ENCODE measurements at places on chromosomes 3 and 15.

DNA sequence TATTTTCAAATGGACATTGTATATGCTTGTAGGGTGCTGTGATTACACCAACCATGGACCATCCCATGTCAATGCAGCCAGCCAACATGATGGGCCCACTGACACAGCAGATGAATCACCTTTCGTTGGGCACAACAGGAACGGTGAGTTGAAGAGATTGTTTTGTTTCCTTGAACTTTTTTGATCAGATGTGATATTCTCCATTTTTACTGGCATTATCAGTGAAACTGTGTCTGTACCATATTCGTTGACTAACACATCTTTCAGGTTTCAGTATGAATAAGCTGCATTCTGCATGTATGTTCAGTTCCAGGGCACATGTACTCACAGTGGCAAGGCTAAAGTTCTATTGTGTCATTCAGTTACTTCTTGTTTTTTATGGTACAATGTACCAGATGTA is 655.2 kb downstream of the RBMS3 start:
- DNase-seq: no peak

DNA sequence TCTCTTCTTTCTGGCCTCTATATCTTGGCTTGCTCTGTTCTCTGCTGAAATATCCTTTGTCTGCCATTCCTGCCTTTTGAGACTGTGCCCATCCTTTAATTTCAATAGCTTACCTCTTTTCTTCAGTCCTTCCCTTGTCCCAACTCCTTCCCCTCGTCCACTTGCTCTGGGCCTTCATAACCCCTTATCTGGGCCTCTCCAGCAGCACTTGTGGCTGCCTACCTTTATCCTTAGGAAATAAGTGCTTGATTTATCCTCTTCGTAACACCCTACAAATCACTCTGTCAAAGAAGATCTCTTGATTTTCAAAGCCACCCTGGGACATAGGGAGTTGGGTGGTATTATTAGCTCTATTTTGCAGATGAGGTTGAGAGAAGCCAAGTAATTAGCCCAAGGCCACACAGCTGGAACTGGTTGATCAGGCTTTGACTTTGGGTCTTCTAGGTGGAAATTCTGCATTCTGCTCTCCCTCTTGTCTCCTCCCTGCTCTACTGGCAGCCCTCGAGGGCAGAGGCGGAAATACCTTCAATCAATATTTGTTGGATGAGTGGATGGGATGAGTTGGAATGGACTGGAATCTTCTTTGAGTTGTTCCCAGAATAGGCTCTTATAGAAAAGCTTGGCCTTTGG is 84.0 kb upstream of the TLE3 start:
- no peak for DNase-seq

DNA sequence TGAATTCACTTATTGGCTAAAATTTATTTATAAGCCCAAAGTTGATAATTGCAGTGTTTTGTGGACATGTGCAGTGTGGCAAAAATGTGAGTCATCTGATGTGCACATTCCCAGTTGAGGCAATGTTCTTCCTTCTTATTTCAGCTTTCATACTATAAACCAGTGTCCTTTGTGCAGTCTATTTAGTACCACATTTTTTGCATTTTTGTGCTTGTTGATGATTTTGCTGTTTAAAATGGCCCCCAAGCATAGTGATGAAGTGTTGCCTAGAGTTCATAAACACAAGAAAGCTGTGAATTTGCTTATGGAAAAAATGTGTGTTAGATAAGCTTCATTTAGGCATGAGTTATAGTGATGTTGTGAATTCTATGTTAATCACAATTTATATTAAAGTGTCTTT is 19.4 kb upstream of the IL20RB start:
- no peak for DNase-seq

DNA sequence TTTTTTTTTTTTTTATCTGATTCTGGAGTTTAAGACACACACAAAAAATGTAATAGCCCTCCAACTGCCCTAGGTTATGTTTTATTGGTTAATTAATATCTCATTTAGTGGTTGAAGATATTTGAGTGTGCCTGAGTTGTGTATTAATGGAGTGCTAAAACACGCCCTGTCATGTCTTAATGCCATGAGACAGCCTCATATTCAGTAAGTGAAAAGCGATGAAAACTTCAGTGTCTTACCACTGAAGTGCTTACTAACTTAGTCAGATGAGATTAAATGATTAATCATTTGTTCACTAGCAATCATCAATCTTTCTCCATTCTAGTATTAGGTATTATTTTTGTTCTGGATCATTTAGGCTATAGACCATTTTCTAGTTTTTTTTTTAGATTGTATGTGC is 544.7 kb upstream of the ROBO2 start:
- no peak for DNase-seq

- no peak for DNase-seq
These were observed 692.1 kb downstream of the DIPK2A start for GRCh38 chr3:144663456-144664436.

DNA sequence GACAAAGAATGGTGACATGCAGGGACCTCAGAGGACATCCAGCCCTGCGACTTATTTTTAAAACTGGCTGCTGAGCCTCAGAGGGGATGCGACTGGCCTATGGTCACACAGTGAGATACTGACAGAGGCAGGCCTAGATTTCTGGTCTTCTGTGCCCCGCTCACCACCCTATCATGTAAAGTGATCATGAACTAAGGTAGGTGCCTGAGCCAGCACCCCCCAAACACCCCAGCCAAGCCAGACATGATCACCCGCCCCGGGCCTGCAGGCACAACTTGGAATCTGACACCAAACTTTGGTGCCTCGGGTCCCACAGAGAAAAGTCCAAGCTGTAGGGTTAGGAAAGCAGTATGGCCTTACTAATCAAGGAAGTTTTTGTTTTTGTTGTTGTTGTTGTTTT is 33.9 kb upstream of the HHATL start:
- no peak for DNase-seq

- DNase-seq: no peak
These were observed 449 bp downstream of the ROBO1 start for GRCh38 chr3:79767194-79767904.

GRCh38 chr15:101056366-101057334 is 137.5 kb downstream of the LRRK1 start:
- DNase-seq: no peak

DNA sequence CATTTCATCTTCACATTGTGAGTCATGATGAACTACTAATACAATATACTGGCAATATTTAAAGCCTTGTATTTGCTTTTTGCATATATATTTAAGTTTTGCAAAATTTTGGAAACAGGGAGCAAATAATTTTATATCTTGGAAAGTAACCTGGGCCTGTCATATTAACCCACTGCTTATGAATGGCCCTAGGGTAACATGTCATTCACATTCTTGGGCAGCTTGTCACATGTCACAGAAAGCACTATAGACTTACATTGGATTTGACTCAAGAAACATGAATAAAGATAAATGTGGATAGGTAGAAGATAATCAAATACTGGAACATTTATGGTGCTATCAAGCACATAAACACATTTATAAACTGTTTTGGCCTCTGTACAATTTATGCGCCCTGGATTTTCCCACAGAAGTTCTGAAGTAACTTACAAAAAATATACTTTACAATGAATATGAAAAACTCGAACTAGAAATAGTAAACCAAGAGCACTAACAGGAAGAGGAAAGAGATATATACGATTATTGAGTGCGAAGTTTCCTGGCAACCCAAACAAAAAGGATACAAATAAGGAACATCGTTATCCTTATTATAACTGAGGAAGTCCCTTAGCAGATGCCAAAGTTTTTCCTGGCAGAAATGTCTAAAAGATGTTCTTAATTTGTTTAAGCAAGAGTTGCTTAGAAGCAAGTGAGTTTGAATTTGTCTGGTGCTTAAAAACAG is 257.2 kb downstream of the RBMS3 start:
- no peak for DNase-seq

DNA sequence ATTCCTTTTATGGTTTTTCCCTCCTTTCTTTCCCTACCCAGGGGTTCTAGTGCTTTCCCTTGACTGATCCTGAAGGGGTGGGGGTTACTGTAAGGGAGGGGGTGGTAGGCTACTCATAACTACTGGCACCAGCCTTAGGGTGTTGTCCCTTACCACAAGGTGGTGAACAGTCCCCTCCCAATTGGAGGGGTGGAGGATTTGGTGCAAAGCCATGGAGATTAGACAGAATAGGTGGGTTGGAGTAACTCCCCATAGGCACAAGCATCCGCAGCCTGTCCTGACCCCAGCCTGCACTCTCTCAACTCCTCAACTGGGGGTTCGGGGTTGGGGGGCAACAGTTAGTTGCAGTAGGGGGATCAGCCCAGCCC is 2.6 kb upstream of the HYAL2 start:
- DNase-seq: no peak

DNA sequence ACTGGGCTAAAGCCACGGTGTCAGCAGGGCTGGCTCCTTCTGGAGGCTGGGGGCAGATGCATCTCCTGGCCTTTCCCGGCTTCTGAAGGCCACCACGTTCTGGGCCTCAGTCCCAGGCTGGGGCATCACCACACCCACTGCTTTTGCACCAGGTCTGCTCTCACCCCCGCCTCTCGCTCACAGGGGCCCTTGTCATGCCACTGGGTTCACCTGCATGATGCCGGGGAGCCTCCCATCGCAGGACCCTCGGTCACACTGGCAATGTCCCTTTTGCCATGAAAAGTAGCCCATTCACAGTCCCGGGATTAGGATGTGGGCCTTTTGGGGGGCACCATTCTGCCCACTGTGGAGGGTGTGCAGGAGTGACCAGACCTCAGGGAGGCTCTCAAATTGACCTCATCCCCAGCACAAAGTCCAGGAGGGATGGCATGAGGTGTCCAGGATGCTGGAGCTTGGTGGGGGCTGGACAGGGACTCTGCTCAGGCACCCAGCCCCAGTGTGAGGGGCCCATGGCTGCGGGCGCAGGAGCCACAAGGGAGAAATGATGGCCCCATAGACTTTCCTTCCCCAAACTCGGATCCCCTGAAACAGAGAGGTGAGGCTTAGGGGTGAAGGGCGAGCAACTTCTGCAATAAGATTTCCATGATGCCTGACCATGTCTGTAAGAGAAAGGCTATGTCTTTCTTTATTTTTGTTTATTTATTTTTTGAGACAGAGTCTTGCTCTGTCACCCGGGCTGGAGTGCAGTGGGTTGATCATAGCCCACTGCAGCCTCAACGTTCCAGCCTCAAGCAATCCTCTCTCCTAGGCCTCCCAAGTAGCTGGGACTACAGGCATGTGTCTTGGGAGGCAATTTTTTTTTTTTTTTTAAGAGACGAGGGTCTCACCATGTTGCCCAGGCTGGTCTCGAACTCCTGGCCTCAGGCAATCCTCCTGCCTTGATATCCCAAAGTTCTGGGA is 189.1 kb downstream of the GOLGA6L6 start:
- no peak for DNase-seq

DNA sequence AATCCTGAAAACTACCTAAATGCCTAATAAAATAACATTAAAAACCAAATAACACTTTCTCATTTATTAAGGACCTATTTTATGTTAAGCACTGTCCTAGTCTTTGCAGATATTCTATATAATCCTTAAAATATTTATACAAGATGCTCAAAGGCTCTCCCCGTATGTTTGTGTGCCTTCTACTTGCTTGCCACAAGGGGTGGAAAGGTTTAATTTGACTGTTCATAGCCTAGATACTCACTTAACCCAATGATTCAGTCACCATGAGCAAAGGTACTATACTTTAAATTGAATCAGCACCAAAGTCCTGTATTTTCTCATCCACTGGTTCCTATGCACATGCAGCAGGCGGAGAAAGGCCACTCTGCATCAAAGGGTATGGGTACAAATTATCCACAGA is 32.0 kb downstream of the LSAMP start:
- no peak for DNase-seq

DNA sequence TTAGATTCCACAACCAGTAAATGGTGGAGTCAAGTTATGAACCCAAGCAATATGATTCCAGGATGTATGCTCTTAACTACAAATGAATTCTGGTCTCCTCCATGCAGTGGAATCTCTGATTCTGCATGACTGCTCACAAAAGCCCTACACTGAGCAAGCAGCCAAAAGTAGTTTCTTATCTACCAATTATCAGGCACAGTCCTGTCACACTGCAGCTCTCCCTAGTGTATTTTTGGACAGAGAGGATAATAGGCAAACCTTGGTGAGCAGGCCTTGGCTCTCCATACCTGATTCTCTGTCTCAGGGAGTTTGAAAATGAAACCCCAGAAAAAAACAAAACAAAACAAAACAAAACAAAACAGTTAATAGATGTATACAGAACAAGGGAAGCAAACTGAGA is 3.5 kb upstream of the SSR3 start:
- DNase-seq: no peak

- DNase-seq: peak; percentile 92
These were observed at the start of gene RAP2B for GRCh38 chr3:153161714-153162512. Gene RAP2B (plus strand): TSS chr3:153162226. CDS start chr3:153162694, 468 bp downstream.

DNA sequence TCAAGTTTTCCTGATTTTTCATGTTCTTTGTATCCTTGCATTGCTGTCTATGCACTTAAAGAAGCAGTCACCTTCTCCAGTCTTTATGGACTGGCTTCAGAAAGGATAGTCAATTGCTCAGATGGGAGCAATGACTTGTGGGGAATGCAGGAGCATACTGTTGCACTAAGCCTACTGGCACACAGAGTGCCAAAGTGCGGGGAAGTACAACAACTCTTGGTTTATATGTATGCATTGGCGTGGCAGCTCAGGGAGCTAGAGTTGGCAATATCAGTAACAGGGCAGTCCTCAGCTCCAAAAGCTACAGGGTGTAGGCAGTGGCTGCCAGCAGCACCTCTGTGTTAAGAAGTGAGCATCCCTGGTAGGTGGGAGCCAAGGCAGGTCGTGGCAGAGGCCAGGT is 141.1 kb downstream of the SCAPER start:
- DNase-seq: no peak

DNA sequence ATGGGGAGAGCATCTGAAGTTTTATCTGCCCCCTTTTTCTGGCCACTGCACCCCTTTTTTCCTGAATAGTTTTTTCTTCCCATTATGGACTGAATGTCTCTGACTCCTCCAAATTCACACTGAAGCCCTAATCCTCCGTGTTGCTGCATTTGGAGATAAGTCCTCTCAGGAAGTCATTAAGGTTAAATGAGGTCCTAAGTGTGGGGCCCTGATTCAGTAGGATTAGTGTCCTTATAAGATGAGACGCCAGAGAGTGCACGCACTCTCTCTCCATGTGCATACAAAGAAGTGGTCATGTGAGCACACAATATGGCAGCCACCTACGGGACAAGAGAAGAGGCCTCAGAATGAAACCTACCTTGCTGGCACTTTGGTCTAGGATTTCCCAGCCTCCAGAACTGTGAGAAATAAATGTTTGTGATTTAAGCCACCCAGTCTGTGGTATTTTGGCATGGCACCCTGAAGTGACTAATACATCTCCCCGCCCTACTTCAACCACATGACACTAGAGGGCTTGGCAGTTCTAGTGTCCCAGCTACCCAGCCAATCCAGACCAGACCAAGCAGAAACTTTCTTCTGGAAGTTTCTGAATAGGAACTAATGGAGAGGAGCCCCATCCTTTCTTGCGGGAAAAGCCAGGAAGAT is 191.3 kb downstream of the PDE8A start:
- DNase-seq: no peak
